Activated CD4-positive, alpha-beta T cell treated with anti-CD3 and anti-CD28 coated beads for 4 hours (primary cell): ENCODE measurements at places on chromosomes 3 and 15.
A peak's percentile ranks its signal among the peaks of the same experiment; 100 is the strongest.

DNA sequence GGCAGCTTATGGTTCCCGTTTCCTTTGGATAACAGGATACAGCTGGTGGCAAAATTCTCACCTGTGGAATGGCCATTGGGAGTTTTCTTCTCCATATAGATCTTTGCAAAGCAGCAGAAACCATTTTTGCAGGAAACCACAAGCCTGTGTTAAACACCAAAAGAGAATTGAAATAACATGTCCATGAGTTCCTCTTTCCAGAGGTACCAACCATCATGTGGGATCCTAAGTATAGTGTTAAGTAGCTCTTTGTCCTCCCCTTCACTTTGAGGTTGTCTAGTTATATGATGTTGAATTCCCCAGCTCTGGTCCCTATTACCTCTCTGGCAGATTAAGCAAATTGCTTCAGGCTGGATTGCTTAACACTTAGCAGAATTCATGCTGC lies 94.9 kb downstream of the AKAP13 start:
- DNase-seq: no peak

DNA sequence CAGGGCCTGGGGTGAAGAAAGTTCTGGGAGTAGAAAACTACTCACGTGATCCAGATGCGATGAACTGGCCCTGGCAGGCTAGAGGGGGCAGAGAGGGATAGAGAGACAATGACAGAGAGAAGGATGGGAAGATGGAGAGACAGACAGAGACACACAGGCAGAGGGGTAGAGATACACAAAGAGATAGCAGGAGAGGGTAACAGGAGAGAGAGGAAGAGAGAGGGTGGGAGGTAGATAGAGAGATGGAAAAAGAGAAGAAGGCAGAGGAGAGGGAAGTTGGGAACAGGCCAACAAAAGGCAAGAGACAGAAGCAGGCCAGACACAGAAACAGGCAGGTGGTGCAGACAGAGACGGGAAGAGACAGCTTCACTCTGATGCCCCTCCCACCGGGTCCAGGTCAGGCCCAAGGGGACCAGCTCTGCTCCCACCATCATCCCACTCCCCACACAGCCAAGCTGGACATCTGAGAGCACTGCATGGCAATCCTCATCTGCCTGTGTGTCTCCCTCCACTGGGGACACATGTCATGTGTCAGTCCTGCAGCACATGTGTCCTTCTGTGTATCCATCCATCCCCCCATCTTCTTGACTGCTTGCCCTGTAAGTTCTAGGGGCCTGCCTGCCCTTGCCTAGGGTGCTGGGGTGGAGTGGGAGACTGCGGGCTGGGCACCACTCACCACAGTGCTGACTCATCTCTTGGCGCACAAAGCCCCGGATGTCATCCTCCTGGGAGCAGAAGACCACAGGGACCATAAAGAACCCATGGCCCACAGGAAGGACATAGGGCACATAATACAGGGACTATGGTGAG lies 2.2 kb upstream of the UCN2 start:
- no peak for DNase-seq

DNA sequence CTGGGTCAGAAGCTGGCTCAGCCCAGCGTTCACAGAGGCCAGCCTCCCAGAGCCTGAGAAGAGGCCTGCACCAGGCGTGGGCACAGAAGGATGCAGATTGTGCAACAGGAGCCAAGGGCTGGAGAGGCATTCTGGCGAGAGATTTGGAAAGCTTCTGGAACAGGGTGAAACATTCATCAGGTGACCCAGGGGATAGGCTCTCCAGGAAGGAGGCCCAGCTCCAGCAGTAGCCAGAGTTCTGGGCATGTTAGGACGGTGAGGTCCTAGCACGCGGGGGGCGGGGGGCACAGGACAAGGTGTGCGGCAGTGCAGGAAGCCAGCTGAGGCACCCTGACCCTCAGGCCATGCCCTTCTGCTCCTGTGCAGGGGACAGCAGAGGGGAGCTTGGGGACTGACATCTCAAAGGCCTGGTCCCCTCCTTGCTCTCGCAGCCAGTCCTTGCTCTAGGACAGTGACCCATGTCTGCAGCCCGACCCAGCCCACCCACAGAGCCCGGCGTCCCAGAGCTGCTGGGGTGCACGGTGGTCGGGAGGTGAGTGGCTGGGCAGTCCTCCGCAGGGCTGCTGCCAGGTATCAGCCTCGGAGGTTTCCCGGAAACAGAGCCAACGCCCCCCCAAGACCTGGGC lies 111.7 kb upstream of the KLF13 start:
- no peak for DNase-seq

- no peak for DNase-seq
Measured at GRCh38 chr3:26989037-26989436, 366.5 kb downstream of the LRRC3B start.

GRCh38 chr15:69818529-69818928 lies 279.2 kb downstream of the TLE3 start:
- DNase-seq: no peak

- no peak for DNase-seq
Measured at GRCh38 chr15:48388910-48389309, 57.7 kb downstream of the DUT start.

GRCh38 chr3:1979961-1980615 lies 118.6 kb upstream of the CNTN4 start:
- no peak for DNase-seq

DNA sequence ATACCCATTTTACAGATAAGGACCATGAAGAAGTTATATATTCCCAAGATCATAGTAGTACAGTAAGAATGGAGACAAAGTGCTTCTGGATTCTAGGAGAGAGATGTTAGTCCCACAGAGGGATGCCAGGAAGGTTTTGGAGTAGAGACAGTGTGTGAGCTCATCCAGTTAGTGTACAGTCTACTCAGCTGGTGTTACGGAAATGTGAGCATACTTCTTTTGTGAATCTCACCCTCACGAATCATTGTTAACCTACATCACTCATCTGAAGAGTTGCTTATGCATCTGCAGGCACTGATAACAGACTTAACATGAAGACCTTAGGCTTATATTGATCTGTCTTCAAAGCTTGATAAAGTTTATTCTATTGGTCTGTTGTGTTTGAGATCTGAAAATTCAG lies 106.6 kb upstream of the PTPRG start:
- no peak for DNase-seq

- DNase-seq: no peak
Measured at GRCh38 chr3:13316603-13317002, 103.5 kb downstream of the NUP210 start.

DNA sequence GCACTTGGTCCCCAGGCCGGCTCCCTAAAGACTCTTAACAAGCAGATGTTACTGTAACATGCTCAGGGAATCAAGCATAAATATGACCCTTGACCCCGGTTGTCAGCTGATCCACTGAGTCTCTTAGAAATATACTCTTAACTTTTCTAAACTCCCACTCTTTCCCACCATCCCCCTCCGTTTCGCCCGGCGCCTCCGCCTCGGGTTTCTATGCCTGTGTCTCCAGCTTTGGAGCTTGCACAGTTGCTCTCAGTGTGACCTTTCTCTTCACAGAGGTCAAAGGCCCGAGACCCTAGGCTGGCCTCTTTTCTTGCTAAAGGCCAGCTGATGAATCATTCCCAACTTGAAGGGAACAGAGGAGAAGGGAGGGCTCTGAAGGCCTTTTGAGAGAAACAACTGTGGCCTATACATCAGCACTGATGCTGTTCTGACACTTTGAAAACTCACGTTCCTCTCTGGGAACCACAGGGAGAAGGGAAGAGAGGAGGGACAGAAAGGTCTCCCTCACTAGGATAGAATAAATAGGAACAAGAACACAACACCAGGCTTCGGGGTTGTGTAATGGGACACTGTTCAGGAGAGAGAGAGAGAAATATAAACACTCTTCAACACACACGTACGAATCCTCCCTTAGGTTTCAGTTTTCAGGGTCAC lies 484.5 kb upstream of the NR2F2 start:
- DNase-seq: no peak

GRCh38 chr3:131231710-131232389 lies 149.7 kb upstream of the NUDT16 start:
- no peak for DNase-seq

GRCh38 chr15:69724333-69724732 lies 271.7 kb downstream of the RPLP1 start:
- DNase-seq: no peak

- peak; percentile 35 for DNase-seq
Measured at GRCh38 chr15:73897441-73898261, 24.3 kb downstream of the TBC1D21 start.

DNA sequence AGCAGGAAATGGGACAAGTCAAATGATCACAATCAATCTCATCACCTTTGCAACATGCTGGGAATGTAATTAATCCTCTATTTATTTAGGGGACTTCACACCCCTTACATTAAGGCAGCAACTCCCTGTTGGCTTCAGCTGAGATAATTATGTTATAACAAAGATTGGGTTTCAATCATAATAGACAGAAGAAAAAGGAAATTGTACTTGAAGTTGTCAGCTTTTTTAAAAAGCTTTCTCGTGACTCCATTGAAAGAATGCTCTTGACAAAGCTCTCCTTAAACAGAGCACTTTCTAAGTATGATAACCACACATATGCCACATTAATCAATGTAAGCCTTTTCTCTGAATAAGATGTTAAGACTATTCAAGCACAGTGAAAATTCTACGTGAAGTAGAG lies 65.7 kb downstream of the SHQ1 start:
- DNase-seq: no peak

DNA sequence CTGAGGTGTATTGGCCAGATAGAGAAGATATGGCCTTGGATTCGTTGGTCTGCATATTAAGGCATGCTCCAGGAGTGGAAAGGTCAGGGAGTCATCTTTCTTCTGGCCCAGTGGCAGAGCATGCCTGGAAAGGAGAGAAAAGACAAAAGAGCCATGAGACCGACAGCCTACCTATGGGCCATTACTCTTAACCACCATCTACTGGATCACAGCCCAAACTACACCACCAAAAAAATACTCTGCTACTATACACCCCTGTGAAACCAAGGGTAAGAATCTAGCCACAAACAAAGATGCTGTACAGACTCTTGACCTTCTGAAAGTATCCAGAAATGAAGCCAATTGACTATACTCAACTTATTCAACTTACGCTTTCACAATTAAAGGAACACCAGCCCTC lies 96.1 kb upstream of the PLSCR5 start:
- DNase-seq: no peak

DNA sequence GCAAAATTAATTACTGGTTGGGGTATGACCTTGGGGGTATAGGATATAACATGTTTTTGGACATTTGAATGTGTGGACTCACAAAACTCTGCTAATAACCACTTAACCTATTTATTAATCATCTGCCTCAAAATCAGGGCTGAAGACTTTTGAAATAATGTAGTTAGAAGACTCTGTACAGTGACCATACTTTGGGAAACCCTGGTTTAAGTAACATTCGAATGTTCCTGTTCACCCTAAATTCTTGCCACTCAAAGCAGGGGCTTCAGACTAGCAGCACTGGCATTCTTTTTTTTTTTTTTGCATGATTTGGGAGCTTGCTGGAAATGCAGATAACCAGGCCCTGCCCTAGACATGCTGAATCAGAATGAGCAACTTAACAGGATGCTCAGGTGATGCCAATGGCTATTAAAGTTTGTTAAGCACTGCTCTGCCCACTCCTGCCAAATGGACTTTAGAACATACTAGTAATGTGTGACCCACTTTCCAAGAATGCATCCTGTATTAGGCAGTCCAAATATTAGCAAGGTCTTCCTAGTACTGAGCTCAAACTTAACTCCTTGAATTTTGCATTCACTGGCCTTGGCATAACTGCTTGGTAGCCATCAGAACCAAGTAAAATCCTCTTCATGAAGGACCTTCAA lies 12.7 kb upstream of the ST3GAL6 start:
- DNase-seq: no peak

- no peak for DNase-seq
Measured at GRCh38 chr15:96332637-96333121, 2.2 kb downstream of the NR2F2 start.

- no peak for DNase-seq
Measured at GRCh38 chr15:89226359-89227221, 5.2 kb upstream of the RLBP1 start.

DNA sequence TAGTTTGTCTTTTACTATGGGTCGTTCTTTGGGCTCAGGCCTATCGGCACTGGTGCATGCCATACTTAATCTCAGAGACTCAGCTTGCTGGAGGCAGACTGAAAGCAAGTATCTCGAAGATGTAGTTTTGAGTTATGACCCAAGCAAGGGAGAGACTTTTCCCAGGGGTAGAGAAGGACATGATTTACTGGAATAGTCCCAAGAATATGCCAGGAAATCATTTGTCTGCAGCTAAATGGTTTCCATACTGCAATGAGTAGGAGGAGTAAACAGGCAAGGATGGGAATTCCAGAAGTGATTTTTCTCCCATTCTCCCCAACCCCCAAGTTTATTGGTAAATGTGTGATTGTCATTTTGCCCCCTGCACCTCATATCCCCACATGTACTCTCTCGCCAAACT lies 35.4 kb upstream of the LACTB start:
- DNase-seq: no peak

- no peak for DNase-seq
Measured at GRCh38 chr3:171845481-171846284, 2.5 kb downstream of the TMEM212 start.

GRCh38 chr3:52471371-52472238 lies 16.2 kb downstream of the NISCH start:
- no peak for DNase-seq

- DNase-seq: no peak
Measured at GRCh38 chr3:197942956-197943556, 6.9 kb upstream of the RPL35A start.

DNA sequence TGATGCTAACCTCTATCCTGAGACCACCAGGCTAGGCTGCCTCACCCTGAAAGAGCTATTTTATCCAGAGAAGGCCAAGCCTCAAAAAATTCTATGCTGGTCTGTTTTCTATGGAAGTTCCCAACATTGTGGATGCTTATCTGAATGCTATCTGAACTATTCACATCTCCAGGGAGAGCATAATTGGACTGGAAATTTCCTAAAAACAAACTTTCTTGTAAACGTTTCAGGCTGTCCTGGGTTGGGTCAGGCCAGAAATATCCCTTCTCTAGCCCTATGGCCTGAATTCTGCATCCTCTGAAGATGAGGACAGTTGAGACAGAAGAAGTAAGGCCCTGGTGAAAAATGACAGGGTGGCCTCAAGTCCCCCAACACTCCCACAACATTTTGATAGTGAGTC lies 706.4 kb upstream of the NR2F2 start:
- DNase-seq: no peak

- DNase-seq: no peak
Measured at GRCh38 chr15:81516461-81516860, 142.4 kb upstream of the TMC3 start.

GRCh38 chr3:191166368-191166767 lies 32.7 kb upstream of the OSTN start:
- DNase-seq: no peak
